ENCODE measurements at places on chromosomes 5 and 9. TPM values are rescaled to one million over a fixed set of nuclear protein-coding genes. Genes with fewer than 3 reads are reported as not detected.

DNA sequence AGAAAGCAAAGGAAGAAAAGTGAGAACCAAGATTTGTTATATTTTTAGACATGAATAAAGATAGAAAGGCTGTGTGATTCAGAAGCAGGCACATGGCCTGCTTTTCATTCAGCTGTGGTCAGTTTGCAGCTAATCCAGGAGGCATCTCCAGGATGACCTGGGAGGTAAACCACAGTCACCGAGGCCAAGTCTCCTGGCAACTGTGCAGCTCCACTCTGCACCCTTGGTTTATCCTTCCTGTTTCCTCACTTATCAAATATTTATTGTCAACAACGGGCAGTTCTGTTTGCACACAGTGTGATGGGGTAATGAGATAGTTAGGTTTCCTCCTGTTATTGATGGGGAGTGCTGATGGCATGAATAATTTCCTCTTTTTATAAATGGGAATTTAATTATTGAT lies 243.0 kb downstream of the PSAT1 start:
- no peak overlapping the region for H3K4me3 ChIP-seq
- H3K27ac ChIP-seq: no peak overlapping the region
- DNase-seq: no peak
- H3K36me3 ChIP-seq: no peaks in the 10 kb centered on the region
- H3K27me3 ChIP-seq: no peaks in the 10 kb centered on the region

The NSG2 gene
- not detected for total RNA-seq

The SOX30 gene
- total RNA-seq: 0.12 TPM

The C1QTNF2 gene
- 9.1 TPM for total RNA-seq

Data from aorta (tissue), 5 donors.